Stimulated activated CD4-positive, alpha-beta T cell treated with anti-CD3 and anti-CD28 coated beads, Interleukin-15, amount 100 ng/mL, for 1 hour (primary cell): ENCODE measurements at places on chromosomes 16 and 17.

GRCh38 chr16:19923396-19923795, 38.7 kb upstream of the GPRC5B start:
- DNase-seq: no peak

- no peak for DNase-seq
These were observed 11.9 kb upstream of the CCDC182 start for GRCh38 chr17:57756951-57757350.

- no peak for DNase-seq
These were observed 16.7 kb upstream of the JPH3 start for GRCh38 chr16:87585442-87586200.

GRCh38 chr16:23578101-23578830, 17.9 kb downstream of the NDUFAB1 start:
- no peak for DNase-seq
